ENCODE measurements at places on chromosomes 7 and 10.

- DNase-seq, result no peak
These were observed 28.7 kb upstream of the KMT2C start for GRCh38 chr7:152464312-152465118.

DNA sequence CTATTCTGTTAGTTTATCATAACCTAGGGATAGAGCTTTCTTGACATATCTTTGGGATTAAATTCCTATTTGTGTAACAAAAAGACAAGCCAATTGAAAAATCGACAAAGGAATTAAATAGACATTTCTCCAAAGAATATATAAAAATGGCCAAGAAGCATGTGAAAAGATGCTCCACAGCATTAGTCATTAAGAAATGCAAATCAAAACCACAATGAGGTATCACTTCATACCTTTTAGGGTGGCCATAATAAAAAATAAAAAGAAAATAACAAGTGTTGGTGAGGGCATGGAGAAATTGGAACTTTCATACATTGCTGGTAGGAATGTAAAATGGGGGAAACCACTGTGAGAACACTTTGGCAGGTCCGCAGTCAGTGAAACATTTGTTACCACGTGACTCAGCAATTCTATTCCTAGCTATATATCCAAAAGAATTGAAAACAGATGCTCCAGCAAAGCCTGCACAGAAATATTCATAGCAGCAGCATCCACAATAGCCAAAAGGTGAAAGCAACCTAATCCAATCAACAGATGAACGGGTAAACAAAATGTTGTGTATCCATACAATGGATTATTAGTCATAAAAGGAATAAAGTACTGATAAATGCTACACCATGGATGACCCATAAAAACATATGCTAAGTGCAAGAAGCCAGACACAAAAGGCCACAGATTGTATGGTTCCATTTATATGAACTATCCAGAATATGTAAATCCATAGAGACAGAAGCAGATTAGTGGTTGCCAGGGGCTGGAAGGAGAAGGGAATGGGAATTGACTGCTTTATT lies 20.5 kb downstream of the SPAG6 start:
- DNase-seq, result no peak

GRCh38 chr10:110516815-110517492 lies 19.2 kb downstream of the DUSP5 start:
- DNase-seq, result no peak

GRCh38 chr10:25661632-25662031 lies 272.4 kb upstream of the MYO3A start:
- DNase-seq, result no peak

GRCh38 chr10:75097666-75098285 lies 13.7 kb upstream of the SAMD8 start:
- DNase-seq, result no peak

- DNase-seq, result no peak
These were observed 63.7 kb upstream of the CREB5 start for GRCh38 chr7:28348636-28349035.

DNA sequence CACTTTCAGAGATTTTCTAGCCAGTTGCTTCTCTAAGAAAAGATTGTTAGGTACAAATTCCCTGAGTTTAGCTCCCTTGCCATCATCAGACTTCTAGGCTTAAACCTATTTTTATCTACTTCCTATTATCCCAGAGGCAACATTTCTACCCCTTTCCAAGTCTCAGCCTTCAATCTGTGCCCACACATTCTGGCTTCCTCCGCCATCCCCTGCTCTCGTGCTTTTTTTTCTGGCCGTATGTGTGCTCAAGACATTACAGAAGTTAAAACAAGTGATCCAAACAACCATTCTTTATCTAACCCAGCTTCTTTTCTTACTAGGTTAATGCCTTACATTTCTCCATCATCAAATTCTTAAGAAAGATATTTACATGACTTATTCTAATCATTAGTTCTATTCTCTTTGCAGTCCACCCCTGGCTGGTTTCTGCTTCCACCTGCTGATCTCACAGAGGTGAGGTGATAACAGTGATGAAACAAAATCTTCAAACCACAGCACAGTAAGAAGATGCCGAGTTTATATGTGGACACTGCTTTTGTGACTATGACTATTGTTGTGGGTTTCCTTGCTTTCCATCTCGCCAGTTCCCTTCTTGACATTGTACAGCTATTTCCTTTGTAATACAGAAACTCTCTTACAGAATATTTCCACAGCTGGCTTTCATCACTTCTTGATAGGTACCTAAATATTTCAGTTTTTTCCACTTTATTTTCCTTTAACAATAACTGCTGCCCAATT lies 18.3 kb upstream of the CDK6 start:
- no peak for DNase-seq

DNA sequence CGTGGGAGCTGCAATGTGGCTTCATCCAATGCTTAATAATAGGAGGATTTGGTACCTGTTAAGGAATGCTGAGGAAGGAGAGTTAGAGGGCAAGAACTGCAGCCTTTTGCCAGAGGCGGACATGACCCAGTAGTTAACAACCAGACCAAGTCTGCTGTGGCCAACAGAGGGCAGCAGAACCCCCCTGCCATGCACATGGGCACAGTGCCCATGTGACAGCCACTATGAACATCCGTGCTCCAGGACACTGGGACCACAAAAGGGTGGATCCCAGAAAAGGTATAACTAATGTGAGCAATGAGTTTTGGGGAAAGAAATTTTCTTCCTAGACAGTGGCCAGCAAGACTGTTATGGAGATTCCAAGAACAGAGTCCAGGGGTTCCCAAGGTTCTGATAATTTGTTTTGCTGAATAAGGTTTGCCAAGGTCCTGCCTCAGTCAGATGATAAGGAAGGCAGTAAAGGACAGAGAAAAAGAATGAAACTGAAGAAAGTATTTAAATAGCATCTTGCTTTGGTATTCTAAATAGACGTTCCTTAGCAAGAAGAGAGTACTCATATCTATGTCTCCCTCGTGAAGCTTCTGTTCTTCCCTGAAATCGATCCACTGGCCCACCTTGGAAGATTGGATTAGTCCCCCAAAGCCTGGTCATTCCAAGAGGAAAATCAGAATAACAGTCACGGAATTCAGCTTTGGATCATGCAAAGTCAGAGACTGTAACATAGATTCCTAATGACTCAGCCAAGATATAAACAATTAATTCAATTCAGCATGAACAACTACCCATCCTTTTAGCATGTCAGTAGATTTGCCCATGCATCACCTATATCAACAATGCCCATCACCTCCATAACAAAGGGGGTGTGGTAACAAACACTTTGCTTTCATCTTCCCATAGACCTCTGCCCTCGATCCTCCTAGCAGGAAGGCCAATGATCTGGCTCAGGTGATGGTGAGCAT lies 56.0 kb downstream of the LGI1 start:
- peak; percentile 10 for DNase-seq

DNA sequence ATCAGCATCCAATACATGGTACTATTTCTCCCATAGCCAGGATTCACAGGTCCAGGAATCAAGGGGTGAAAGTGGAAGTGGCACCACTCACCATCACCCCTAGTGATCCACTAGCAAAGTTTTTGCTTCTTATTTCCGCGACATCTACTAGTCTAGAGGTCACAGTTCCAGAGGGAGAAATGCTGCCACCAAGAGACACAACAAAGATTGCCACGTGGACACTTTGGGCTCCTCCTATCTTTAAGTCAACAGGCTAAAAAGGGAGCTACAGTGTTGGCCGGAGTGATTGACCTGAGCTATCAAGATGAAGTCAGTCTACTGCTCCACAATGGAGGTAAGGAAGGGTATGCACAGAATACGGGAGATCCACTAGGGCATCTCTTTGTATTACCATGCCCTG lies 178.2 kb downstream of the AKR1D1 start:
- no peak for DNase-seq

GRCh38 chr7:78953090-78953489 lies 500.4 kb downstream of the MAGI2 start:
- no peak for DNase-seq

DNA sequence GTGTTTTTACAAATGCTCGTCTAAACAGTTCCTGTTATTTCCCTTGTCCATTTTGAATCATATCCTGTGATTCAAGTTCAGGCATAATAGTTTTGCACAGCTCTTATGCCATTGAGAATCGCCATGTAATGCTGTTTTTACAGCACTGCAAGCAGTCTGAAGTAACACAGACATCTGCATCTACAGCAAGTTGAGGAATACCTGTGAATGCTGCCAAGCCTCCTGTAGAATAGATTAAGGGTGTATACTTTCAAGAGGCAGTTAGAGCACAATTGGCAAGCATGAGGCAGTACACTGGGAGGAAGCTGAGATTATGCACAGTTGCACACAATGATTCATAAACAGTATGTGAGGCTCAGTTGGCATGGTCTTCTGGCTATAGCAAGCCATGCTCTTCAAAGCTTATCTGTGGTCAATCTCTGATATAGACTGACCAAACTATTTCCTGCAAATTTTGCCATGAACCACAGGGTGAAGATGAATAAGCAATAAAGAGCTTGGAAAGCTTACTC lies 121.9 kb upstream of the AKR1E2 start:
- DNase-seq, result no peak

DNA sequence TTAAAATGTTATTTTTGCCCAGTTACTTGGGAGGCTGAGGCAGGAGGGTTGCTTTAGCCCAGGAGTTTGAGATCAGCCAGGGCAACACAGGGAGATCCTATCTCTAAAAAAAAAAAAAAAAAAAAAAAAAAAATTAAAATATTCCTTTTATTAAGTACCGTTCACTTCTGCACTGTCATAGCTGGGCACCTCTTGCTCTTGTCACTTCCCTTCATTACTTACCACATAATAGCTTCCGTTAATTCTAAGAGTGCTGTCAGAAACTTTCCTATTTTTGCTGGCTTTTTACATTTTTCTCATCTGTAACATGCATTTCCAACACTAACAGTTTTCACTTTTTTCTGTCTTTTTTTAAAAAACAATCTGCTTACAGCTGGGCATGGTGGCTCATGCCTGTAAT lies 132.9 kb downstream of the PIP4K2A start:
- DNase-seq, result no peak

DNA sequence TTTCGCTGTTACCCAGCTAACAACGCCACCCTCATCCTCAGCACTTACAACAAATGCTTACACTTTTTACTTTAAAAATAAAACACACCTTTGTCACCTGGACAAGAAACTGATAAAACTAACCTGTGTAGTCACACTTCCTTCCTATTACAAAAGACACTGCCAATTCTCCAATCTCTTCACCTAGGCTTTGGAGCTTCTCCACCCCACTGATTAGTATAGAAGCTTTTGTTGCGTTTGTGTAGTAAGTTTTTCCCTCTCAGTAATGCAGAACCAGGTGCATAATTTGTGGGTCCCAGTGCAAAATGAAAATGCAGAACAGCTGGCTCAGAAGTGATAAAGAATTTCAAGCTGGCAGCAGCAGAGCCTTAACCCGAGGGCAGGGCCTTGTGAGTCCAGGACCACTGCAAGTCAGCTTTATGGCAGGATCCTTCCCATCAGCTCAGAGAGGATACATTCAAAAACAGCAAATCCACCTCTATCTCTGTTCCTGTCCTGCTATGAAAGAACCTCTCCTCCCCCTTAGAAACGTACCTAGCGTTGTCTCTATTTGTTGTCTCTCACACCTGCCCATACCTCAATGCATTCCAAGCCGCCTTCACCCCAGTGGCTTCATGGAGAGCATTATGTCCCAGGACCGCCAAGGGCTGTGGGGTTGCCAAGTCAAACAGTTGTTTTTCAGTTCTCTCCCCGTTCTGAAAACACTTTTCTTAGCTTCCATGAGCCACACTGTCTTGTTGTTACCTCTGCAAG lies 40.3 kb upstream of the EGFR start:
- no peak for DNase-seq

GRCh38 chr7:92034116-92034515 lies 93.5 kb downstream of the AKAP9 start:
- no peak for DNase-seq

GRCh38 chr7:43546231-43546630 lies 36.7 kb upstream of the STK17A start:
- no peak for DNase-seq

- no peak for DNase-seq
These were observed 32.1 kb downstream of the TRRAP start for GRCh38 chr7:98910427-98910826.

DNA sequence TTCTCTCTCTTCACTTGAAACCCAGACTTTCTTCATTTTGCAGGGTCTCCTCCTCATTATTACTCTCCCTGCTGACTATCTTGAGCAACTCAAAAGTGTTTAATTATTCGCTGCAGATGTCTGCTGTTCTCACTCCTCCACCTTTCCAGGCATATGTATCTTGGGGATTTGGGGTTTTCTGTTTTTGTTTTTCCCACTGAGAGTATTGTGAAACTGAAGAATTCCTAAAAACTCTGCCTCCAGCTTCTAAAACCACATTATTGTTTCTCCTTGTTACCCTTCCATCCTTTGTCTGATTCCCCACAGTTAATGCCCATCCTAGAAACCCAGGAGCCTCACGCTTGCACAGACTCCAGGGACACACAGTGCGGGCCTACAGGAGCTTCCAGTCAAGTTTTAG lies 51.3 kb downstream of the WNT2 start:
- no peak for DNase-seq

GRCh38 chr10:806451-807162 lies 117.1 kb upstream of the DIP2C start:
- DNase-seq, result no peak

GRCh38 chr10:129057856-129058663 lies 409.0 kb upstream of the MGMT start:
- DNase-seq, result peak; percentile 27

GRCh38 chr7:76259124-76260093 lies 43.1 kb upstream of the HSPB1 start:
- no peak for DNase-seq

DNA sequence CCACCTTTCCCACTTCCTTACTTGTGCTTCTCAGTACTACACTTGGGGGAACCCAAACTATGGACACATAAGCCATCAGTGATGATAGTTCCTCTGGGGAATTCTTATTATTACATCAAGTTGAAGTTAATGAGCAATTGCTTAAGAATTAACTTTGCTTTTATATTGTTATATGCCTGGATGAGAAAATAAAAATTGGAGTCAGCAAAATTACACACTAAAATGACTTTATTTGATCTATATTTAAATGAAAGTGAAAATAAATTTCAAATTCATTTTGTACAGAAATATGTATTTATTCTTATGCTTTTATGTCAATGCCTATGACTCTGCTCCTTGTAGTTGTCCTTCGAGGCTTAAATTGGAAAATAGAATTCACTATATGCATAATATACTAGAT lies 149.4 kb upstream of the KCND2 start:
- DNase-seq, result no peak

DNA sequence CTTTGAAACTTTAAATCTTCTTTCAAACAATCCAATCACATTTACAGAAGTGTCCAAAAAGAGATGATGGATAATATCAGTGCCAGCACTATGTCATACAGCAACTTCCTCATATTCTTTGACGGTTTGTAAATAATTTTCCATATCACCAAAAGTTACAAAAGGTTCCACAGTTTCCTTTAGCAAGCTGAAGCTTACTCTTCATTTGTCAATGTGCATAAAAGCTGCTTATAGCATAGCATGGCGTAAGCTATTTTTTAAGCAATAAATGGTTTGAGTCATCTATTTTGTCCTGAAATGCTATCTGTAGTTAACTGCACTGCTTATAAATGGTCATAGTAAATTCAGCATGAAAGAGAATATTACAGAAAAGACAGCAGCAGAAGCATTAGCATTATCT lies 95.1 kb downstream of the ETV1 start:
- no peak for DNase-seq
